DMS53 (cell line): ENCODE measurements at places on chromosomes 5 and 9.

DNA sequence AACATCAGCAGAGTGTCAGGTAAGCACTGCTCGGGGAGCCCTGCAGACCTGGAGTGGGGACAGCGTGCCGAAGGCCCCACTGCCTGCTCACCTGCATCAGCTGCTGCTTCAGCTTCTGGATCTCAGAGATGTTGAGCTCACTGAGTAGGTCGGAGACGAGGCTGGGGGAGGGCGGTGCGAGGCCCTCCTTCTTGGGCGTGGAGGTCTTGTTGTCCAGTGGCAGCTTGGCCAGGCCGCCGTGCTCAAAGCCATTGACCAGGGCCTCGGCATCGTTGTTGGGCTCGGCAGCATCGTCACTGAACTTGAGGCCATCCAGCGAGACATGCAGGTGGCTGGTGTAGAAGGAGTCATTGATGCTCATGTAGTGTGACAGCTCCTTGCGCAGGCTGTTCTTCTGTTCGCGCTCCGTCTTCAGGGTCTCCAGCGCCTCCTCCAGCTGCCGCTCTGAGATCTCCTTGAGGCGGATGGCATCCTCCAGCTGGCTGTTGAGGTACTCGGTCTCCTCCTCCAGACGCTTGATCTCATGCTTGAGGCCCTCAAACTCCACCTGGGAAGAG lies 44.3 kb downstream of the BICD2 start:
- DNase-seq, result no peak

- DNase-seq, result peak; percentile 92
Observed at GRCh38 chr5:30607301-30607894, 586.1 kb upstream of the CDH6 start.

DNA sequence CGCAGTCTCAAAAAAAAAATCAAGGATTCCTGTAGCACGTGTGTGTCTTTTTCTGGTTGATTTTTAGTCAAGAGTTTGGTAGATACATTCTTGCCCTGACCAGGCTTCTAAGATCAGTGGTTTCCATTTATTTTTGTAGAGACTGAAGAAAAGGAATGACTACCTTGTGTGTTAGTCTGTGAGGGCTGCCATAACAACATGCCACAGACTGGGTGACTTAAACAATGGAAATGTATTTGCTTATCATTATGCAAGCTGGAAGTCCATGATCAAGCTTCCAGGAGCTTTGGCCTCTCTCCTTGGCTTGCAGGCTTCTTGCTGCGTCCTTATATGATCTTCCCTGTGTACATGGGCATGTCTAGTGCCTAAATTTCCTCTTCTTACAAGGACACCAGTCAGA lies 127.0 kb downstream of the CCDC192 start:
- DNase-seq, result no peak

DNA sequence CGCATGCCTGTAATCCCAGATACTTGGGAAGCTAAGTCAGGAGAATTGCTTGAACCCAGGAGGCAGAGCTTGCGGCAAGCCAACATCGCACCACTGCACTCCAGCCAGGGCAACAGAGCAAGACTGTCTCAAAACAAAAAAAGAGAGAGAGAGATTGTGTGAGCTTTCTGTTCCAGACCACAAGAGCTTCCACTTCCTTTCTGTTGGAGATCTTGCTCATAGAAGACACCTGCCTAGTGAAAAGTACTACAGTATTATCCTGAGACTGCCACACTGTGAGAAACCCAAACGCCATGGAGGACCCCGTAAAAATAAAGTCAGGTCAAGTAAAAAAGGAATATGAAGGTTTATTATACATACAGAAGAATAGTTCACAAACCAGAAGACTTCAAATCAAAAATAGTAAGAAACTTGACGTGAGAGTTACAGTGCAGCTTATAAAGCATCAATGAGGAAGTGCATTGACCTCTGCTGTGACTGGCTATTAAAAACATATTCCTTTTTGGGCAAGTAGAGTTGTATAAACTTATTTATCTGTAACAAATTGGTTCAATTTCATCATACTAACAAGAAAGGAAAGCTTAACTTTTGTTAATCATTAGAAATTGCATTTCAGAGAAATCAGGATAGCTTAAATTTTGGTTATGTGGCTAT lies 4.3 kb upstream of the EMB start:
- DNase-seq, result no peak

GRCh38 chr9:126058011-126058531 lies 268.6 kb upstream of the MVB12B start:
- DNase-seq, result no peak

- no peak for DNase-seq
Observed at GRCh38 chr5:147450606-147451005, 59.3 kb downstream of the DPYSL3 start.

- DNase-seq, result no peak
Observed at GRCh38 chr9:70036641-70037040, 7.0 kb upstream of the MAMDC2 start.

DNA sequence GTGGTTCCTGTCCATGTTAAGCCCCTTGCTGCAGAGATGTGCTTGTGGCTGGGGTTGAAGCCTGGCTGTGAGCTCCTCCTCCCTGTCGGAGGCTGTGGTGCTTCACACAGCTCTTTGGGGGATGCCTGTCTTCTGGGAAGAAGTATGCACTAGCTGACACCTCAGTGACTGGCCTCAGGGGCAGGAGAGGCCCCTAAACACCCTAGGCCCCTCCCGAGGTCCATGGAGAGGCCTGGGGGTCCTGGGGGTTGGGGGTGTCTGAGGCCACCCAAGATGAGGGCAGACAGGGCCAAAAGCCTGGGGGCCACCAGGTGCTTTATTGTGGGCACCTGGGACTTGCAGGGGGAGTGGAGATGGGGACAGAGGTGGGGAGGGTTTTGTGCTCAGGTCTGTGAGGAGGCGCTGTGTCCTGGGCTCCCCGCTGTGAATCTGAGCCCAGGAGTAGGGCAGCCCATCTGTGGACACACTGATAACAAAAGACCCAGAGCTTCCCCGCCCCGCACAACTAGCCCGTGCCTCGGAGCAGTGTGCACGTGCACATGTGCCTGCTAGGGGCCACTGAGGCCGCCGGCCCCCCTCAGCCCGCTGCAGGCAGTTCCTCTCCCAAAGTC lies 92.0 kb downstream of the PHF2 start:
- no peak for DNase-seq

DNA sequence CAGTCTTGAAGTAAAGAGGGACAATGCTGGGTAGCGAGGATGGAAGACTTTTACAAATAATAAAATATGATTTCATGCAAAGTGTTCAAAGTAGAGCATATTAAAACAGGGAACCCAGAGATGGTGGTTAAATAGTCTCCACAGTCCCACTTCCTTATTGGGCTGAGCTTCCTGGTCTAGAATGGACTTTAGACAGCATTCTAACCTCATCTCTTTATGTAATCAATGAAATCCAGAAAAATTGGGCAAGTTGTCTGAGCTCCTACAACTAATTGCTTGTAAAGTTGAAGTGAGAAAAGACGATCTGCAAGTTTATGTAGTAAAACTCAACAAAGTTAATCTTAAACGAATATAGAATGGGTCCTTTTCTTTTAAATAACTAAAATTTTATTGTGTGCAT lies 328.9 kb downstream of the PJA2 start:
- DNase-seq, result no peak

- no peak for DNase-seq
Observed at GRCh38 chr5:32501071-32502002, 56.8 kb upstream of the ZFR start.

DNA sequence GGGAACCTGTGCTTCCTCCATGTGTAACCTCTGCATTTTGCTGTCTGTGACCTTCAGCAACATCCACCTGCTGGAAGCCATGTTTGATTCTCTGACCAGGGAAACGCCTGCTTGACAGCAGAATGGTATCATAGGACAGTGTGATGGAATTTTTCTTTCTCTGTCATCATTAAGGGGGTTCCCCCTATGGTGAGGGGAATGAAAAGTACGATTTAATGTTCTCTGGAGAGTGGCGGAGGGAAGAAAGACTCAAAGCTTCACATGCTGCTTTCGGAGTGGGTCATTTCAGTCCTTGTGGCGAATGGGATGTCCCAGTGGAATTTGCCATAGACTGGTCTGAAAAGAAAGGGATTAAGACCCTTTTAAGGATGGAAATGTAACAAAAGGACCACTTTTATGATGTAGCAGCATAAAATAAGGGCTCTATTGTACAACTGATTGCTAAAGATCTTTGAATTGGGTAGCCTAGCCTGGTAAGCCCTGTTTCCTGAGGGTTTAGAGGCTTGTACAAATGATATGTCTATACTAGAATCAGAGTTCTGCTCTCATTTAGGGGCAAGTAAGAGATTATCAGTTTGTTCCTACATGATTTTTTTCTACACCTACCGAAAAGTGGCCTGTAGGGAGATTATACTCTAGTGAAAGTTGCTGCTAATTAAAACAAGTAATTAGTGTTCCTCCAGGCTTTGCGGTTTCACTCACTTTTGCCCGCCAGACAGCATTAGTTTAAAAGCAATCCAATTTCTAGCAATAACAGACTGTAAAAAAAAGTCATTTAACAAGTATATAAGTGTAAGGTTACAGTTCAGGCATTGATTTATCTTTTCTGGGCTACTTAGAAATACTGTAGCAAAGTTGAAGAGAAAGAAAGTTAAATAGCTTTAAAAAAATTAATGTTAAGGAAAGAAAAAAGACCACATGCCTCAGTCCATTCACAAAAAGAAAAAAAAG lies 904.5 kb downstream of the NR2F1-AS1 start:
- DNase-seq, result no peak

GRCh38 chr9:116061546-116062205 lies 91.9 kb upstream of the PAPPA start:
- no peak for DNase-seq

DNA sequence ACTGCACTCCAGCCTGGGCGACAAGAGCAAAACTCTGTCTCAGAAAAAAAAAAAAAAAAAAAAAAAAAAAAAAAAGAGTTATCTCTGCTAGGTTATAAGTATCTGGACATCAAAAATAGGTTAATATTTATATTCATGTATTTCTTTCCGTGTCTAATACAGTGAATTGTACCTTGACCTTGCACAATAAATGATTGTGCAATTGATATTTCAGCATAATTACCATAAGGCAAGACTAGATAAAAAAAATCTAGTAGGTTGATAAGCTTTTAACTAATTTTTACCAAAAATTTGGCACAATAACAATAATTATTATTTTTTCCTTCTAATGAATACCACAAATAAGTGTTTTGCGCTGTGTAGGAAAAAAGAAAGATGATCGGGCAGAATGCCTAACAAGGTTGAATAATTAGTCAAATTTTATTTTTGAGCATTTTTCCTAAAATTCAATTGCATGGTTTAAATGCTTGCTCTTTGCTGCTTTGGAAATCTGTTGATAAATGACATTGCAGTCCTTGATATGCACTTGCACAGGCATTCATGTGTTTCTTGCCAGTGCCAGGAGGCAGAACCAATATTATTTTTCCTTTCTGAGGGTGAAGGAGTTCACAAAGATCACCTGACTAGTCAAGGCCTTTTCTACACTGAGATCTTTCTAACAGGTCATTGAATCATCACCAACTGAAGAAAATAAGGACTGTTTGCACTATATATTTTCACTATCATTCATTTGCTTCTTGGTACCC lies 127.5 kb downstream of the ARRDC3 start:
- DNase-seq, result no peak

DNA sequence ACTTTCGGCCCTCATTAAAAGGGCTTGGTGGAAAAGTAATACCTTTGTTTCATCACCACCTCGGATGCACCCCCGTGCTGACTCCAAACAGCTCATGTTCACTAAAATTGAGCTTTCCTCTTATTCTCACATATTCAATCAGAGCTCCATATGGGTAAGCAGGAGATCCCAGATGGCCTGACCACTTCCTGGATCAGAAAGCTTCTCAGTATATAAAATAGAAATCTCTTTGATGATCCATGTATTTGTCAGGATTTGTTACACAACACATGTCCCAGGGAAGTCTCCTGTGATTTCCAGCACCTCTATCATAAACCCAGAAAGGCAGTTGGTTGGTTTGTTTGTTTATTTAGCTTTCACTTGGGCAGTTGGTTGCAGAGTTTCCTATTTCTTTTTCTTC lies 402.0 kb downstream of the MLLT3 start:
- no peak for DNase-seq

GRCh38 chr9:87063246-87063645 lies 115.9 kb upstream of the GAS1 start:
- no peak for DNase-seq

GRCh38 chr9:132931178-132931735 lies 13.2 kb downstream of the TSC1 start:
- DNase-seq, result no peak

GRCh38 chr5:138515556-138516245 lies 27.3 kb downstream of the ETF1 start:
- no peak for DNase-seq

GRCh38 chr9:104808035-104808614 lies 44.2 kb downstream of the NIPSNAP3B start:
- peak; percentile 54 for DNase-seq

GRCh38 chr5:141411575-141411974 lies 1.2 kb upstream of the PCDHGA10 start:
- no peak for DNase-seq

- DNase-seq, result peak; percentile 54
Observed at GRCh38 chr5:67619235-67619634, 422.6 kb upstream of the CD180 start.

DNA sequence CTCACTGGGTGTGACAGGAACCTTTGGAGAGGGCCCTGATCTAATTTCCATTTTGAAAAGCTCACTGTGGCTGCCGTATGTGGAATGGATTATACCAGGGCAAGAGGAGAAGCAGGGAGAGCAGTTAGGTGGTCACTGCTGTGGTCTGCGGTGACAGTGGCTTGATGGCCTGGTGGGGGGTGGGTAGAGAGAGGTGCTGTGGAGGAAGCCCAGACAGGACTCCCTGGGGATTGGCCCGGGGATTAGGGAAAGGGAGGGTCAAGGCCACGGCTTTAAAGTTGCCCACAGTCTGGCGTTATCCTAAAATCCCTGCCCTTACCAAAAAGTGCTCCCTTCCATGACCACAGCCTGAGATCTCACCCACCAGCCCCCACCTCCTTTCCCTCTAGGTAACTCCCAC lies 4.7 kb downstream of the B4GALT7 start:
- DNase-seq, result no peak

DNA sequence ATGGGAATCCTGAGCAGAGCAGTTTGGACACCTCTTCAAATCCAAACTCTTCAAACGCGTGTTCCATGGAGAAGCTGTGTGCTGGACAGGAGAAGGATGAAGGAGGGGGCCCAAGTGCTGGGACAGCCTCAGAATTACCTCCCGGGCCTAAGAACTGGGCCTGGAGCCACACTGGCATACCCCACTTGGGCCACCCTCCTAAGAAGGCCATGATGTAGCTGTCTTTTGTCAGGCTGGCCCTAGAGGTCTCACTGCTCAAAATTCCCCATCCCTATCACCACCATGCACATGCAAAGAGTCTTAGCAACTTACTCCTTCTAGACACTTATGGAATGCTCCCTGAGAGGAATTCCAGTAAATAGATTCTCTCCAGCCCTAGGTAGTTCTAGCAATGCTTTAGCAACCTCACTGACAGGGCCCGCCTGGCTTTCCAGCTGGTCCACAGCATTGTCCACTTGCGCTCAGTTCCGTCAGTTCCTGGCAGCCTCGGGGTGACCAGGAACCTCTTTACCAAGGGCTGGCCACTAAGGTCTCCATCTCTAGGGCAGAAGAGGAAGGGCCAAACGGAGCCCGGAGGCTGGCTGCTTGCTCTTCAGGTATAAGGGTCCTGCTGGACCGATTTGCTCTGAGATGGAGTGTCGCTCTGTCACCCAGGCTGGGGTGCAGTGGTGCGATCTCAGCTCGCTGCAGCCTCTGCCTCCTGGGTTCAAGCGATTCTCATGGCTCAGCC lies 75.3 kb downstream of the RGS3 start:
- DNase-seq, result no peak
